ENCODE measurements at places on chromosomes 4 and X.

- DNase-seq, result no peak
These were observed 524 bp upstream of the EXOSC9 start for GRCh38 chr4:121800638-121800960.

GRCh38 chrX:138519296-138519695 is 192.2 kb downstream of the FGF13 start:
- DNase-seq, result peak; percentile 77

DNA sequence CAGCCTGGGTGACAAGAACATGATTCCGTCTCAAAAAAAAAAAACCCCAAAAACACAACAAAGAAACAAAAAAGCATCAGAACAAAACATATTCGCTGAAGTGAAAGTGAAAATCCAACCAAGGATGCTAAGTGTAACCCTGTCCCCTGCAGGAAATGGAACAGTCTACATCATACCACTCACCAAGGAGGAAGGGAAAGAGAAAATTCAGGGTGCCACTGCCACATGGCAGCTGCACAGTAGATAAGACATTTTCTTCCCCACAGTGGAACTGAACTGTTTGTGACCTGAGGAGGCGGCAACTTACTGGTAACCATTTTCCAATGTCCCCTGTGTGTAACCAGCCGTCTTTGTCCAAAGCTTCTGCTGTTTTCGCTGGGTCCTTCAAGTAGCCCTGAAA is 28.2 kb upstream of the CENPU start:
- DNase-seq, result no peak

- DNase-seq, result no peak
These were observed 270.2 kb upstream of the TAPT1 start for GRCh38 chr4:16496501-16496900.

GRCh38 chr4:124276461-124276860 is 436.1 kb downstream of the ANKRD50 start:
- DNase-seq, result no peak

- DNase-seq, result no peak
These were observed 203.7 kb downstream of the NSUN7 start for GRCh38 chr4:40953283-40954087.

DNA sequence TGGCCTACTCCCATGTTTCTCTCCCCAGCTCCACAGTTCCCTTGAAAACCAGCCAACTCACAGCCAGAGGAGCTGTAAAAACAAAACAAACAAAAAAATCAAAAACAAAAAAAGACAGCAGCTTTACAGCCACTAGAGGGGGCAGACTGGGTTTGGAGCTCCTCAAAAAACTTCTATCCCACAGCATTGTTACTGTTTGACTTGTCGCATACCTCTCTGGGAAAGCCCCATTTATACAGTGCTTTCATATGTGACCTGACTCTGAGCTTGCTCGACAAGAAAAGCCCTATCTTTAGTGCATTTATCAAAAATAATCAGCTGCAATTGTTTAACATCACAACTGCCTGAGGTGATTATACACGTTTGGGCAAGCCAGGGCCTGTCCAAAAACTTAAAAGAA is 21.6 kb downstream of the TSPAN6 start:
- no peak for DNase-seq

GRCh38 chrX:14997271-14997670 is 124.0 kb downstream of the MOSPD2 start:
- DNase-seq, result no peak

- no peak for DNase-seq
These were observed 14.6 kb upstream of the IL13RA2 start for GRCh38 chrX:115031989-115032388.

DNA sequence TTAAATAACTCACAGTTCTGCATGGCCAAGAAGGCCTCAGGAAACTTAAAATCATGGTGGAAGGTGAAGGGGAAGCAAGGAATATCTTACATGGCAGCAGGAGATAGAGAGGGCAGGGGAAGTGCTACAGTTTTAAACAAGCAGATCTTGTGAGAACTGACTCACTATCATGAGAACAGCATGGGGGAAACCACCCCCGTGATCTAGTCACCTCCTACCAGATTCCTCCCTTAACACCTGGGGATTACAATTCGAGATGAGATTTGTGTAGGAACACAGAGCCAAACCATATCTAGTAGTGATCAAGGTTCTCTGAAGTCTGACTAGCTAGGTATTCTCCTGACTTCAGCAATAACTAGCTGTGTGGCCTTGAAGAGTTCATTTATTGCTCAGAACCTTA is 56.0 kb downstream of the BANK1 start:
- no peak for DNase-seq

- no peak for DNase-seq
These were observed 151.7 kb upstream of the TBL1X start for GRCh38 chrX:9312922-9313867.

GRCh38 chrX:149037281-149037870 is 467.7 kb downstream of the IDS start:
- DNase-seq, result no peak

- DNase-seq, result no peak
These were observed 133.4 kb upstream of the MSX1 start for GRCh38 chr4:4726051-4726450.

- no peak for DNase-seq
These were observed 47.7 kb downstream of the DDX3X start for GRCh38 chrX:41381685-41382084.

- DNase-seq, result no peak
These were observed 812.9 kb downstream of the PDHA2 start for GRCh38 chr4:96652821-96653220.

DNA sequence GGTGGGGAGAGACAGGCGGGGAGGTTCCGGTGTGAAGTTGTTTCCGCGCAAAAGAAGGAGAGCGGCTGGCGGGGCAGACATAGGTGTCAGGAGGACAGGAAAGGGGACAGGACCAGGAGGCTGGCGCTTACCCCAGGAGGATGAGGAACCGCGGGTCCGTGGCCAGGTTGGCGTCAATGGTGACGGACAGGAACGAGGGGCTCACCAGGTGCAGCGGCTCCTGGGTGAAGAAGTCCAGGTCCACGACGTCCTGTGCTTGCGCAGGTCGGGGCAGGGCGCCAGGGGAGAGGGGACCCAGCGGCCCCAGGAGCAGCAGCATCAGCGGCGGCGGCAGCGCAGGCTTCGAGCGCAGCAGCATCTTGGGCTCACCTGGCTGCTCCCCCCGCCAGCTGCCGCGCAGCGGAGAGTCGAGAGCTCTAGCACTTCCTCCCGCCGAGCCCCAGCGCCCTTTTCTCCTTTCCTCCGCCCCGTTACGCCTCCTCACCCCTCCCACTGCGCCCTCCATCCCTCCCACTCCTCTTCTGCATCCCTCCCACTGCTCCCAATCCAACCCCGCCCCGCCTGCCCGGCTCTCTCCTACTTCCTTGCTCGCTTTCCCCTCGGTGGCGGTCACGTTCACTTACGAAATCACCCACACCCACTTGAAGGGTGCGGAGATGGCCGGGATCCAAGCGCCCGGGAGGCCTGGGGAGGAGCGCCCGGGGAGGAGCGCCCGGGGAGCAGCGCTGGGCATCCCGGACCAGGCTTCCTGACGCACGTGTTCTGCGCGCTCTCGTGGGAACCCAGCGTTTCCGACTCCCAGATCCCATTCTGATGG is at the start of gene HPSE:
Gene HPSE, minus strand, starts transcription at position 424 of the 817 bp plus-strand sequence. Its CDS starts 66 bp downstream, at position 358.
- DNase-seq, result peak; percentile 88

- no peak for DNase-seq
These were observed 217.2 kb upstream of the NOCT start for GRCh38 chr4:138798404-138798803.

GRCh38 chr4:74319470-74319869 is 11.2 kb downstream of the EPGN start:
- no peak for DNase-seq

GRCh38 chrX:72094894-72095293 is 36.8 kb downstream of the RTL5 start:
- peak; percentile 69 for DNase-seq

- no peak for DNase-seq
These were observed 60.5 kb upstream of the C1GALT1C1 start for GRCh38 chrX:120690344-120690743.

DNA sequence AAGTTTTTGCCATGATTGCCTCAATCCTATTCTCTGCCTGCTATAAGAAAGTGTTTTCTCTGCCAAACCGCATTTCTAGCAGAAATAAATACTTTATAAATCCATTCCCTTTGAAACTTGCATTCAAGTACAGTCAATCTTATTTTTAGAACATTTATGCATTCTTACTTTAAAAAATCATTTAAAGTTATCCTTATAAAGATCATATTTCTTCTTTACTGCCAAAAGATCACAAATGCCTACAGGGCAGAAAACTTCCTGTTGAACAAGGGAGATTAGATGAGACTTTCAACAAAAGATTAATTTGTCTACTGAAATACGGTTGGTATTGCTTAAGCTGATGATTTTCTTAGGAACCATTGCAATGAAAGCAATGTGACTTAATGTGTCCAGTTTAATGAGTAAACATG is 207.2 kb upstream of the SLIT2 start:
- no peak for DNase-seq

- DNase-seq, result no peak
These were observed 230.0 kb downstream of the CAMK2D start for GRCh38 chr4:113531572-113531971.

- DNase-seq, result no peak
These were observed 199.8 kb upstream of the NOCT start for GRCh38 chr4:138815811-138816210.

DNA sequence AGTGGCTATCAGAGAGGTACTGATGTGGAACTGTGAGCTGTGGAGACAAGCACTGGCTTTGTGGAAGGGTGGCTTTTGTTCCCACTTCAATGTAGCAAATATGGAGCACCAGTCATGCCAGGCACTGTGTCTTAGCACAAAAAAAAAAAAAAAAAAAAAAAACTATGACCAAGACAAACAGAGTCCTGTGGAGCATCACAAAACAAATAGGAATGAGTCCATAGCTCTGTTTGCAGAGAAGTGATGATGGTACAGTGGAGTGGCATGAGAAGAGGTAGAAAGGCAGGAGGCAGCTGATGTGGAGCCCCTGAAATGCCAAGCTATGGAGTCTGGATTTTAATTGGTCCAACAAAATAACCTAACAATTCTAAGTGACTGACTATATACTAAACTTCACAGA is 116.9 kb downstream of the RAB28 start:
- no peak for DNase-seq

DNA sequence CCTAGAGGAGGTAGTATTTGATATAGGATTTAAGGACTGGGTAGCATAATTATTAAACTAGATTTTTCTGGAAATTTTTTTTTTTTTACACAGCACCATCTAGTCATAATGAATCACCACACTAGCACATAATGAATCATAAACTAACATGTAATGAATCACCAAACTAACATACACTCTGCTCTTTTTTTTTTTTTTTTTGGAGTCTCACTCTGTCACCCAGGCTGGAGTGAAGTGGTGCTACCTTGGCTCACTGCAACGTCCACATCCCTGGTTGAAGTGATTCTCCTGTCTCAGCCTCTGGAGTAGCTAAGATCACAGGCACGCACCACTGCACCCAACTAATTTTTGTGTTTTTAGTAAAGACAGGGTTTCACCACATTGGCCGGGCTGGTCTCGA is 92.5 kb downstream of the FAM13A start:
- DNase-seq, result peak; percentile 28

- no peak for DNase-seq
These were observed 96.0 kb downstream of the ADGRL3 start for GRCh38 chr4:61296144-61296543.

DNA sequence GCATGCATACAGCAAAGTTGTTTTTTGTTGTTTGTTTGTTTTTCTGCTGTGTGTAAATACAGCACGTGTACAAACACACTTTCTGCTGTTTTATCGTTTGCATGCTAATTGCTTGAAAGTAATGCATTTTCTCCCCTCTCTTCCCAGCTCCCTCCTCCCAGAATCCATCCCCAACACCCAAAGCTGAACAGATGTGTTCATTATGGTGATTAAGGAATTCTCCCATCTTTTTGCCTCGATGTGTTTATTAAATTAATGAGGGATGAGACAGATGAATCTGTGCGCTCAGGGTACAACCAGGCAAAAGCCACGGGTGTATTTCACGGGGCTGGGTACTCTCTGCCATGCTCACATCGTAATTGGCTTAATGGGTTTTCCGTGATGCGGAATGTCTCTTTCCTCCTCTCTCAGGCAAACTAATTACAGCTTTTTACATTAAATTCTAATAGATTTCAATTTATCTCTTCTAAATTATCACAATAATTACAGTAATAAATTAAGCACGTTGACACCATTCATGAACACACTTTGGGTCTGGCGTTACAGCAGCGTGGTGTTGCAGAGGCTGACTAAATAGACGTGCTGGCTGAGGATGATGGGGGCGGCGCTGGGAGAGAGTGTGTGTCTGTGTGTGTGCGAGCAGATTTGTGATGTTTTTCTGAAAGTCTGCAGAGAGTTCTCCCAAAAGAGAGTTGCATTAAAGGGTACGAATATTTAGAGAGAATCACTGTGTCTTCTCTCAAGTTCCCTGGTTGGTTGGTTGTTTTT is 117.7 kb downstream of the CRLF2 start:
- DNase-seq, result no peak

DNA sequence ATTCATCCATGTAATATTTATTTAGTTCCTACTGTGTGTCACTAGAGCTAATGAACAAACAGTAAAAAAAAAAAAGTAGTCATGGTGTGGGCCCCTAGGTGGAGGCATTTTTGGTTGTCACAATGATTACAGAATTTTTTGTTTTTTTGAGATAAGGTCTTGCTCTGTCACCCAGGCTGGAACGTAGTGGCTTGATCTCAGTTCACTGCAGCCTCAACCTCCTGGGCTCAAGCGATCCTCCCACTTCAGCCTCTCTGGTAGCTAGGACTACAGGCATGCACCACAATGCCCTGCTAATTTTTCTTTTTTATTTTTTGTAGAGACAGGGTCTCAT is 22.0 kb downstream of the DNAAF6 start:
- no peak for DNase-seq

- DNase-seq, result no peak
These were observed 211.4 kb downstream of the GASK1B start for GRCh38 chr4:157961229-157961990.

GRCh38 chr4:151485541-151486131 is 76.7 kb downstream of the FHIP1A start:
- no peak for DNase-seq

DNA sequence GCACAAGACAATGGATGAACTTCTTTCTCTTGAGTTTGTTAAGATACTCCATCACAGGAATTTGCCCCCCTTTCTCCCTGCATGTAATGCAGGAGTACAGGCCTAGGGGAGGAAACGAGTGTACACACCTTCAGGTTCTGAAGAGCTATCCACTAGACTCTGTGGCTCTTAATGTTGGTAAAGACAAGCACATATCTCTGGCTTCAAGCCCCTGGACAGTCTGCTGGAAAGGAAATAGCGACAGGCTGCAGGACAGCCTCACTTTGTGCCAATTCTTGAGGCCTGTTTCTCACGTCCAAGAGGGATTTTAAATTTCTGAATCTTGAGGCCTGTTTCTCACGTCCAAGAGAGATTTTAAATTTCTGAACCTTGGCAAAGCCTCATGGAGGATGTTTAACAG is 87.1 kb downstream of the RLIM start:
- no peak for DNase-seq

DNA sequence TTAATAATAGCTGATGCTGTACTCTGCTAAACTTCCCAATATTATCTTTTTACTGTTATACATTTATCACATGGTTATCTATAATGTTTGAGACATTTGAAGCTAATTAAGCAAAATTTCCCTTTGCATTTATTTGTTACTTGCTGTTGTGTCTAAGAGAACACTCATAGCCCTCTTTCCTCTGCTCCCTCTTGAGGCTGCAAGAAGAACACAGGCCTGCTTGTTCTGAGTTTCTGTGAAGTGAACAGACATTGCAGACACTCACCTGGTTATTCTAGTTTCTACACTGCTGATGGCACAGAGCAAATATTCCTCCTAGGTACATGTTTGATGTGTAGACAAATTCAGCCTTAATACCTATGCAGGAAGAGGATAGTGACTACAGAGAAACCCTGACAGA is 367.8 kb downstream of the GASK1B start:
- DNase-seq, result peak; percentile 1
